ENCODE measurements at places on chromosomes 7 and 10.

- peak; percentile 87 for DNase-seq
Observed at GRCh38 chr10:74643596-74643975, 182.8 kb upstream of the KAT6B start.

- DNase-seq, result no peak
Observed at GRCh38 chr7:7959979-7960670, 8.5 kb upstream of the GLCCI1 start.

GRCh38 chr10:10642751-10643150 is 374.9 kb upstream of the CELF2 start:
- DNase-seq, result no peak

- no peak for DNase-seq
Observed at GRCh38 chr10:21702633-21703111, 168.6 kb downstream of the MLLT10 start.

DNA sequence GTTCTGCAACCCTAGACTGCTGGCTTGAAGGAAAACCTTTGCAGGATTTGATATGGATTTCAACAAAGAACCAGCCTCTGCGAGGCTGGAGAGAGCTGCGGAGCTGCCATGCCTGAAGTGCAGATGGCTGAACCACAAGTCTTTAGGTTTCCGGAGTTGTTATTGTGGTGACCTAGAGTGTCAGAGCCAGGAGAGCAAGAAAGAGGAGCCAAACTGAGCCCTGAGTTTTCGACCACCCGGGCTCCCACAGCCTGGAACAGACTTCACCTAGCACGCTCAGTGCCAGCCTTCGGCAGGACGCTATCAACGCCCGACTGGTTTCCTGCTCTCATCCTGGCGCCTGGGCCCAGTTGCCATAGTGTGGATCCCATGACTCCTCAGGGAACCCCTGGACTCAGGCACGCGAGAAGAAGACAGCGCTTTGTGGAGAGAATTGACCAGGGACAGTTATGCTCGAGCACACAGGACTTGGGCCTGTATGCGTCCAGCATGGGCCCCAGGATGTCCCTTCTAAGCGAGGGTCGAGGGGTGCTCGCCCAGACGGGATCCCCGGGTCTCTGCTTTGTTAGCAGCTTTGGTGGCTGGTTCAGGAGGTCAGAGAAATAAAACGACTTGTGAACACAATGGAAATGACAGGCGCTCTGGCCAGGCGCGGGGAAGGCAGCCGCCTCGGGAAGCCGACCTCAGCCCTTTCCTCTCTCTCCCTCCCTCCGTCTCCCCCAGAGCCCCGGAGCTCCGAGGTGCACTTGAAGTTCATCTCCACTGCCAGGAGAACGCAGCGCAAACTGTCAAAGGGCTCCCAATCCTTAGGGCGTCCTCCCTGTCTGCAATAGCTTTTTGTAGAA is 1.8 kb upstream of the GAD2 start:
- no peak for DNase-seq

DNA sequence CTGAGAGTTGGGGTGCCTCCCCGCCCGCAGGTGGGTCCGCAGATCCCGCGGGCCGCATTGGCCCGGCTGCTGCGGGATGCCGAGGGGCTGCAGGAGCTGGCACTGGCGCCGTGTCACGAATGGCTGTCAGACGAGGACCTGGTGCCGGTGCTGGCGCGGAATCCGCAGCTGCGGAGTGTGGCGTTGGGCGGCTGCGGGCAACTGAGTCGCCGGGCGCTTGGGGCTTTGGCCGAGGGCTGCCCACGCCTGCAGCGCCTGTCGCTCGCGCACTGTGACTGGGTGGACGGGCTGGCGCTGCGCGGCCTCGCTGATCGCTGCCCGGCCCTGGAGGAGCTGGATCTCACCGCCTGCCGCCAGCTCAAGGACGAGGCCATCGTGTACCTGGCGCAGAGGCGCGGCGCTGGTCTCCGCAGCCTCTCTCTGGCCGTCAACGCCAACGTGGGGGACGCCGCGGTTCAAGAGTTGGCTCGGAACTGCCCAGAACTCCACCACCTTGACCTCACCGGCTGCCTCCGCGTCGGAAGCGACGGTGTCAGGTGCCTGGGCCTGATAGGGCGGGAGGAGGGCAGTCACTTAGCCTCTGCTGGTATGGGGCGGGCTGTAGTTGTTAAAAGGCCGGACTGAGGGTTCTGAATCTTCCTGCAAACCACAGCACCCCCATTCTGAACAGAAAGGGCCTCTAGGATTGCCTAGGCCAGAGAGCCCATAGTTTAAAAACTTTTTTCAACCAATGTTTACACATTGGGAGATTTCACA is 1.3 kb downstream of the FBXL15 start:
- DNase-seq, result peak; percentile 37

DNA sequence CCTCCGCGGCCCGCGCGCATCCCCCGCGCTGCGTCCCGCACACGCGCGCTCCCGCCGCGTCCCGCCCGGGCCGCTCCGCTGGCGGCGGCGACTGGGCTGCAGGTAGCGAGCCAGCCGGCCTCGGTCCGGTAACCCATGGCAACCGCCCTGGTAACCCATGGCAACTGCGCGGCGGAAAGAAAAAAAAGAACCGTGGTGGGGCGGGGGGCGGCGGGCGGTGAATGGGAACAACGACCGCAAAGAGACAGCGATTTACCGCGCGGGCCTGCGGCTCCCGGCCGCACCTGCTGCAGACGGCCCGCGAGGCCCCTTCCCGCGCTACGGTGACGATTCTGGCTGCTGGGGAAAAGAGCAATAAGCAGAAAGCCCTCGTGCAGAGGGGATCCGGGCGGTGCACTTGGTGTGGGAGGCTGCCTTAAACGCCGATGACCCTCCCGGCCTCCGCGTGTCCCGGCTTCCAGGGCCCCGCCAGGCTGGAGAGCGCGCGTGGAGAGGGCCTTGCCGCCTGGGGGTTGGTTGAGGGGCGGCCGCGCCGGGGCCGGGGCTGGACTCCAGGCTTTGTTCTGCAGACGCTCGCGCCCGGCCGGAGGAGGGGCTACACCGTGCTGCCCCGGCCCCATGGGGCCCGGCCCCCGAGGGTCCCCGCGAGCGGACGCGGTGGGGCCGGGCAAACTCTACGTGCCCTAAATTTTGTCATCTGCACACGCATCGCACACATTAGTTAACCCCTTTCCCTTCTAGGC is 84.7 kb downstream of the SNX10 start:
- DNase-seq, result peak; percentile 82

DNA sequence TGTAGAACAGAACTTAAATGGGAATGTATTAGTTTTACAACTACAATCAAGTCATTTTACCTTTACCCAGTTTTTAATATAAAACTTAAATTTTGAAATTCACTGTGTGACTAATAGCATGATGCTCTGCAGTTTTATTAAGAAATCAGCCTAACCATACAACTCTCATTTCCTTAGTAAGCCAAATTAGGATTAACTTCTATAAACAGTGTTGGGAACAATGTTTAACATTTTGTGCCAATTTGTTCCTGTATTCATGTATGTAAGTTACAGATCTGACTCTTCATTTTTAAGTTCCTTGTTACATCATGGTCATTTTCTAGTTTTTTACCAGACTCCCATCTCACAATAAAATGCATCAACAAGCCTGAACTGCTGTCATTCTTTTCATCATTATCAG is 209.8 kb downstream of the ZEB1 start:
- DNase-seq, result no peak

- no peak for DNase-seq
Observed at GRCh38 chr7:49376817-49377375, 396.5 kb upstream of the VWC2 start.

- DNase-seq, result no peak
Observed at GRCh38 chr10:103504181-103504783, 10.8 kb downstream of the NEURL1 start.

GRCh38 chr7:65449505-65449852 is 75.8 kb downstream of the ZNF92 start:
- DNase-seq, result no peak

- no peak for DNase-seq
Observed at GRCh38 chr10:4635883-4636282, 190.1 kb upstream of the AKR1E2 start.

DNA sequence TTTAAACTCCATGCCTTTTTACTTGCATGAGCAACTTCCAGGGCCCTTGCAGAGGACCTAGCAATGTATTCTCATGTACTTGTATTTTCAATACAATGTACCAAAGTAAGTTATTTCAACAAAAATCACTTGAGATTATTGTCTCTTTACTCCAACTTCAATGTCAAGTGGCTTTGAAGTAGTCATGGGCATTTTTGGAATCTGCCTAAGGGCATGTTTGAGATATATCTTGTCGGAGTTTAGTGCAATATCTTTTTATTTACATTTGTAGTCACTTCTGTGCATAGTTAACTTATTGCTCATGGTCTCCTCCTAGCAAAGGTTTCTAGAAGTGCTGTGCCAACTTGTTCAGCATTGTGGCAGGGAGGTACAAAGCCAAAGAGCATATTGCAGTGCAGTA is 508.7 kb upstream of the SEMA3D start:
- DNase-seq, result no peak

GRCh38 chr10:72344932-72345331 is 9.8 kb downstream of the DNAJB12 start:
- DNase-seq, result no peak

DNA sequence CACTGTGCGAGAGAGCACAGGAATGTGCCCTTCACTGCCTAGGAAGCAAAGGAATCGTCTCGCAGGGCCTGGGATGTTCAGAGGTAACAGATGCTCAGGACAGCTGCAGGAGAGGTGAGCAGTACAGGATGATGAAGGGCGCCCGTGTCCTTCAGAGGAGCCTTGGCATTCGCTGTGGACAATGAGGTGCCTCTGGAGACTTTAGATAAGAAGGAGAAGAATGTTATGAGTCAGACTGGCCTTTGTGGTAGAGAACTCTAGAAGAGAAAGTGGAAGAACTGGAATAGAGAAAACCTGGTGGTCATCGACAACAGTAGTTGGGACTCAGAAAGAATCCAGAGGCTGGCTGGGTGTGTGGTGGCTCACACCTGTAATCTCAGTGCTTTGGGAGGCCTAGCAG is 64.4 kb upstream of the LEP start:
- no peak for DNase-seq

DNA sequence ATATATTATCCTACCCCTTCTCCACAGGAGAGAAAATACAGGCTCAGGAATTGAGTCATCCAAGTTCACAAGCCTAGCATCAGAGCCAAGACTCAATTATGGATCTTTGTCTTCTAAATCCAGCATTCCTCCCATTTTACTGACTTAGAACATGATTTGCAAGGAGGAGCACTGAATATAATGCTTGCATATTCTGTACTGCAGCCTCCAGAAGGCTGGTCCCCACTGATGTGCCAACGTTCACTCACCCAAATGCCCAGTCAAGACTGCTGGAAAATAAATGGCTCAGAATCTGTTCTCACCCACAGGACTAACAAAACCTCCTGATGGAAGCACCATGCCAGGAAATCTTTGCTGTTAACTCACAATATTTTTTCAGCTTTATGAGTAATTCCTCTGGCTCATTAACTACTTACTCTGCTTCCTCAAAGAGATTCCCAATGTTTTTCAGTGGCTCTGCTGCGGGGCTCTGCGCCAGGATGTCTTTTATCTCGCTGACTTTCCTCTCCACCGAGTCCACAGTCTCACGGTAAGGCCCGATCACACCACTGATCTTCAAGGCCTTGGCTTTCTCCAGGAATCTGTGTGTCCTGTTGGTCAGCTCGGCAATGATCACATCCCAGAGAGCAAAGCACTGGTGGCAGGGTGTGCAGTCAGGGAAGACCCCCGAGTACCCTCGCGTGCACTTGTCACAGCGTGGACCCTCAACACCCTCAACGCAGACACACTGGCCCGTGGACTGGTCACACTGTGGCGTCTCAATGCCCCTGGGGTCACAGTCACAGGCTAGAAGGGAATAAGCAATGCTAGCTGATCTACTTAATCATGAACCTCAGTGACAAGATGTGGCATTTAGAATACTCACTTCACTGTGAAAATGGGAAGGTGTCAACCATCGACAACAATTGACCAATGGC is 48.8 kb downstream of the DLD start:
- no peak for DNase-seq

GRCh38 chr7:86933295-86933845 is 126.1 kb downstream of the ELAPOR2 start:
- no peak for DNase-seq

All from NCI-H82 (cell line).